ACHN (cell line): ENCODE measurements at places on chromosomes 3 and 15.

DNA sequence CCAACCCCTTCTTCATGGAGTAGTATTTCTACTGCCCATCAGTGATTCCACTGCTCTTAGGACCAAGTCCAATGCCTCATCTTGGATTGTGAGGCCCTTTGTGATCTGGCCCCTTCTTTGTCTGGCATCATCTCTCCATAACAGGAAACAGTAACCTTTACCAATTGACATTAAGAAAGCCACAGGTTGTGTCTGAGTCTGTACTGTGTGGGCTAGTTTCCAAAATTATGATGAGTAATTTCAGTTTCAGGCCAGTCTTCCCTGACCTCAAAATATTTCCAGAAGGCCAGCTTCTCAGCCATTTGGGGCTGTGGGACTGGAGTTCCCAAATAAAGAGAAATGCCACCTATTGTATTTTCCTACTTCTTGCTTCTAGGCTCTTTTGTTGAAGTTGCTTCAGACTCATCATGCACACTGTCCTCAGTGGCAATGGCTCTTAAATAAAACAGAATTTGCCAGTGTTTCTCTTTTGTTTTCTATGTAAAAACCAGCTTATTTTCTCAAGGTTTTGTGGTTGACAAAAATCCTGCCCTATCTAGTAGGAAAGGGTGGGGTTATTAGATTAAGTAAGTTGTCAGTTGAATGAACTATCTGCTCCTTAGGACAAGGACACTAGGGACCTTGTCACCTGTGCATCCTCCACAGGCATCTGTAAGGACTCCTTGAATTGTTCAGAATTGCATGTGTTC, 47.0 kb upstream of the ACKR4 start:
- no peak for DNase-seq

GRCh38 chr15:92023965-92024364, 170.5 kb downstream of the SLCO3A1 start:
- no peak for DNase-seq

GRCh38 chr3:11379824-11380701, 107.9 kb downstream of the ATG7 start:
- DNase-seq, result no peak

GRCh38 chr3:119401069-119401468, 62.3 kb downstream of the TMEM39A start:
- DNase-seq, result no peak

DNA sequence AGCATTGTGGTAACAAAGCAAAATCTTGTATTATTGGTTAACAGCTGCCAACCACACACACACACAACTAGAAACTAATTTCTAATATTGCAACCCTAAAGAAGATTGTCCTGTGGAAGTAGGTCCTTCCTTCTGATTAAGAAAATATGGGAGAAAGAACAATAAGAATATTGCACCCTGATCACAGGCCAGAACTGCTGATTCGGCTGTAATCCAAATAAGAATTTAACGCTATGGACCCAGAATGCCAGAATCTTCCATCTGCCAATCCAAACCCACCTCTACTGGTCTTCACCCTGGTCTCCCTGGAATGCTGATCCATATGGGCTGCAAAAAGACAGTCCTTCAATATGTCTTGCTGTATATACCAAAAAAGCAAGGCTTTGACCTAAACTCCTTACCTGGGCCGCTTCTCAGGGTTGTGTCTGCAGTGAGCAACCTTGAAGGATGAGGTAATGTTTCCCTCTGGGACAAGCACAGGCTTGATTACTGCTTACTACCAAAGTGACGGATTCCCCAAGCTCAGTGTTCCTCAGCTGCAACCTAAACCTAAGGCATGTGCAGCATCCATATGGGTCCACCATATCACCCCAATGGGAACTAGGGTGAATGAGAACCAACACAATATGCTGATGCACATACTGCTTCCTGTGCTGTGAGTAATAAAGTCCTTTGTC, 8.0 kb downstream of the CCDC14 start:
- no peak for DNase-seq

- DNase-seq, result no peak
Measured at GRCh38 chr15:96125721-96126415, 204.6 kb upstream of the NR2F2 start.

- no peak for DNase-seq
Measured at GRCh38 chr15:76916369-76916768, 11.2 kb upstream of the SCAPER start.

DNA sequence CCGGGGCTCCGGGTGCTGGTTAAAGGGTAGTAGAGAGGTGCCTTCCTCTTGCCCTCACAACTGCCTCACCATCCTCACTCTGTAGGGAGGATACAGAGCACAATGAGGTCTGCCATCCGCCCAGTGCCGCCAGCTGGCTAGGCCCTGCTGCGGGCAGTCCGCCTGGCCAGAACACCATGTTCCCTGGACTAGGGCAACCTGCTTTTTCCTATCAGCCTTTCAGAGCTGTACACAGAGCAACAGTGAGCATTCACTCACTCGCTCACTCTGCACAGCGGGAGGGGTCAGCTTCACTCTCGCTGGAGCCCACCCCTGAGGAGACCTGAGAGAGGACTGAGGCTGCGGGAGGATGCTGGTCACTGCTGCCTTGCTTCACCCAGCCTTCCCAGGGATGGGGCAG, 218.7 kb upstream of the CHRNA7 start:
- DNase-seq, result no peak

GRCh38 chr15:91942720-91943394, 89.3 kb downstream of the SLCO3A1 start:
- peak; percentile 78 for DNase-seq

GRCh38 chr3:128935922-128936321, 56.5 kb downstream of the ACAD9 start:
- DNase-seq, result no peak

- DNase-seq, result peak; percentile 49
Measured at GRCh38 chr3:42080453-42080872, 10.7 kb upstream of the TRAK1 start.

- DNase-seq, result peak; percentile 12
Measured at GRCh38 chr3:127162947-127163645, 29.8 kb upstream of the PRR23E start.

DNA sequence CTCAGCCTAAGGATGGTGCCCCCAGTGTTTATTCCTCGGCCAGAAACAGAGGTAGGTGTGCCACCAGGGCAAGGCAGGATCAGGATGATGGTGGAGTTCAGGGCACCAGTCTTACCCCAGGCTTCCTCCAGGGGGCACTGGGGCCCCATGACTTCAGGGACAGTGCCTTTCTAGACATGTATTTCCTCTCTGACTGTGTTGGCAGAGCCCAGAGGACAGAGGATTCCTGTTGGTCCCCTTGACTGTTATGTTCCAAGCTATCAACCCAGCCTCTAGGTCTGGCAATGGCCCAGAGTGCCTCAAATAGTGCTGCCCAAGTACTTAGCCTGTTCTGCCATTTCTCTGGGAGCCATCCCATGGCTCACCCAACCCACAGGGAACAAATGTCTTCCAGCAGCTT, 2.8 kb downstream of the HEMK1 start:
- DNase-seq, result peak; percentile 63

DNA sequence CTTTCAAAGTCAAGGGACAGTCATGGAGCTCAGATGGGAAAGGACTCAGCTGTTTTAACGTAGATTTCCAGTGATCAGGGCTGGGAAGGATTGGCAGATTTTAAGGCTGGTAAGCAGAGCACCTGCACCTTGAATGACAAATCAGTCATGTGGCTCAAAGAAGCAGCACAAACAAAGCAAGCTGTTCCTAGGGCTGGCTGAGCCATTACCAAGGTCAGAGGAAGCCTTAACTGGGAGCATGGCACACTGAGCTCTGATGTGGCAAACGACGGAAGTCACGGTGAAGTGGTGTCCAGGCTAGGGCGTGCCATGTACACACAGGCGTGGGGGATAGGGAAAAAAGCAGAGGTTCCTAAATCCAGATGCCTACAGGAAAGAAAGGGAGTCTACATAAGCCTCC, 84.6 kb upstream of the PFN2 start:
- no peak for DNase-seq

DNA sequence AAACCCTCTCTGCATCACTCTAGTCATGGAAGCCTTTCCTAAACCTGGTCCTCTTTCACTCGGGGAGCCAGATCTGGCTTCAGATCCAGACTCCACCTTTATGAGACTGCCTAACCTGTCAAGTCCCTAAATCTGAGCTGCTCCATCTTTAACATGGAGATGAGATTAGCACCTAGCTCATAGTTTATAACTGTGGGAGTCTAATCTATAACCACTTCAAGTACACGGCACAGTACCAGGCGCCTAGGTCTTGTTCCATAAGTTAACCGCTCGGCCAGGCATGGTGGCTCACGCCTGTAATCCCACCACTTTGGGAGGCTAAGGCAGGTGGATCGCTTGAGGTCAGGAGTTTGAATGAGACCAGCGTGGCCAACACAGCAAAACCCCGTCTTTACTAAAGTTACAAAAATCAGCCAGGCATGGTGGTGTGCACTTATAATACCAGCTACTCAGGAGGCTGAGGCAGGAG, 30.3 kb downstream of the TPM1 start:
- peak; percentile 29 for DNase-seq

- no peak for DNase-seq
Measured at GRCh38 chr15:27817258-27817657, 281.9 kb downstream of the OCA2 start.

GRCh38 chr3:29277249-29277648, 3.6 kb upstream of the RBMS3 start:
- DNase-seq, result no peak

DNA sequence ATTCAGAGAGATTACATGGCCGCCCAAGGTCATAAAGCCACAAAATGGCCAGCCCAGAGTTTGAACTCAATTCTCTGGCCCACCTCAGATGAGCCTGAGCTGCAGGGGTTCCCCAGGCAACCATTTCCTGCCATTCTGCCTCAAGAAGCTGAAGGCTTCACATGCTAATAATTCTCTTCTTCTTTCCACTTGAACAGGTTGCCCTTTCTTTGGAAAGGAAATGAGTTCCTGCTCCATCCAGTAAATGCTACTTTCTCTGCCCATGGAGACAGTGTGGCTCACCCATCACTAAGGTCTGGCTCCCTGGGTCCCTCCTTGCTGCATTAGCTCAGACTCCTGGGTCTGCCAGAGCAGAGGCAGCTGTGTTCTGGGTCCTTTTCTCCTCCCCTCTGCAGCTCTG, 48.2 kb downstream of the TRIM42 start:
- DNase-seq, result no peak

- DNase-seq, result peak; percentile 67
Measured at GRCh38 chr3:27681249-27681748, 40.8 kb downstream of the EOMES start.

GRCh38 chr15:53644660-53645059, 114.8 kb downstream of the WDR72 start:
- no peak for DNase-seq

GRCh38 chr15:99632521-99632920, 66.7 kb downstream of the MEF2A start:
- DNase-seq, result no peak

DNA sequence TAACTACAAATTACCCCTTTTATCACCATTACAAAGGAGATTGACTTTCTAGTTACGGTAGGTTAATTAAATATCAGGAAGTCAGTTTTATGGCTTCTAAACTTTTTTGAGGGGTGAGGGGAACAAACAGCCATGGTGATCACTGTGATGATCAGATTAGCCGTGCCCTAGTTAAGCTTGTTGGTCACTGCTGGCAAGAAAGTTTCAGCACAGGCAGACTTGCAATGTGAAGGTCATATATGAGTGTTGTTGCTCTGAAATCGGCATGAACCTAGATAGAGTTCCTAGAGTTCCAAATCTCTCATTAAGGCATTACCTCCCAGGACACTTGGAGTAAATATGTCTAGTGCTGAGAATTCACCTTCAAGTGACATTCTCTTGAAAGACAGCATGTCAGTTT, 156.6 kb downstream of the GHSR start:
- no peak for DNase-seq
